Suprapubic skin (tissue), 4 donors: ENCODE measurements at places on chromosomes 11 and 22.

GRCh38 chr11:16028419-16028818, 327.9 kb downstream of the SOX6 start:
- DNase-seq: no peak

DNA sequence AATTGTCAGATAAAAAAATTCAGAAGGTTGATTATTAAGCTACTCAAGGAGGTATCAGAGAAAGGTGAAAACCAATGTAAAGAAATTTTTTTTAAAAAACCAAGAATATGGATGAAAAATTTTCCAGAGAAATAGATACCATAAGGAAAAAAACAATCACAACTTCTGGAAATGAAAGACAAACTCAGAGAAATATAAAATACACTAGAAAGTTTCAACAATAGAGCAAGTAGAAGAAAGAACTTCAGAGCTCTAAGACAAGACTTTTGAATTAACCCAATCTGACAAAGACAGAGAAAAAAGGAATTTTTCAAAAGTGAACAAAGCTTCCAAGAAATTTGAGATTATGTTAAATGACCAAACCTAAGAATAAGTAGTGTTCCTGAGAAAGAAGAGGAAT, 62.9 kb upstream of the TEAD1 start:
- no peak for DNase-seq

DNA sequence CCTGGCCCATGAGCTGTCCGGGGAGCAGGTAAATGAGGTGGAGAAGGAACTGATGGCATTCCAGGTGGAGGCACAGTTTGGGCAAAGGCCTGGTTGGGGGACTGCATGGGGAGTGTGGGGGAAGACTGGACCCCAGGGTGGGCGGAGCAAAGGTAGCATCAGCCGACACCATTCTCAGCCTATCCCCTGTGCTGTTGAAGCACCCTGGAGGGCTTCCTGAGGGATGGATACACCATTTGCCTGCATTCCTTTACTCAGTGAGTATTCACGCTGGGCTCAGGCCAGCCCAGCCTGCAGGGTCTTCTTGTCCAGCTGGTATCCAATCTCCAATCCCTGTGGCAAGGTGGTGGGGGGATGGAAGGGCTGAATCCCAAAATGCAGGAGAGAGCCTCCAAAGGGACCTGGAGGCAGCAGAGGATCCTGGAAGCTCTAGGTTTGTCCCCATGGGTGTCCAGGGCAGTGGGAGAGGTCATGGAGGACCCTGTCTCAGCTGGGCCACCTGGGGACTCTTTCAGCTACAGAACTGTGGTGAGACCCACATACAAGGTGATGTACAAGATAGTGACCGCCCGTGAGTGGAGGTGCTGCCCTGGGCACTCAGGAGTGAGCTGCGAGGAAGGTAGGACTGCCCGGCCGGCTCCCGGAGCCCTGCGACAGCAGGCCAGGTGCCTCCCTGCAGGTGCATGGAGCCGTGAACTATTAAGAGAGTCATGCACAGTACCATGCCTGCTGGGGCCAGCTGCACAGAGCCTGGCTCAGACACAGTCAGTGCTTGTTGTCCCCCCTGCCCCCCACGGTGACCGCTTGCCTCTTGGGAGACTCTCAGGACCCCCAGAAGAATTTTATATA, 9.5 kb downstream of the EMID1 start:
- no peak for DNase-seq

DNA sequence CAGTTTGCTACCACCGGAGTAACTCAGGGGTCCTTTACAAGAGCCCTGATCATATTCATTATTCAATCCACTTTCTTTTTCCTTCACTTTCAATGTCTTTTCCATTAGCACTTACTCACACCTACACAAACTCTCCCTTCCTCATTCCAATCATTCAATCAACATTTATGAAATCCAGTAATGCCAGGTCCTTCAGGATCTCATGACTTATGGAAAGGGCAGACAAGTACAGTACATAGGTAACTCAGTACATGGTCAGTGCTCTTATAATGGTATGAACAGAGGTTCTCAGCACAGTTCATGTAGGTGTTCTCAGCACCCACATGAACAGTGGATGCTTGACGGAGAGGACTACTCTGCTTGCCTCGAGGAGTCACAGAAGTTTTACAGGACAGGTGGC, 106.6 kb downstream of the USP35 start:
- no peak for DNase-seq

DNA sequence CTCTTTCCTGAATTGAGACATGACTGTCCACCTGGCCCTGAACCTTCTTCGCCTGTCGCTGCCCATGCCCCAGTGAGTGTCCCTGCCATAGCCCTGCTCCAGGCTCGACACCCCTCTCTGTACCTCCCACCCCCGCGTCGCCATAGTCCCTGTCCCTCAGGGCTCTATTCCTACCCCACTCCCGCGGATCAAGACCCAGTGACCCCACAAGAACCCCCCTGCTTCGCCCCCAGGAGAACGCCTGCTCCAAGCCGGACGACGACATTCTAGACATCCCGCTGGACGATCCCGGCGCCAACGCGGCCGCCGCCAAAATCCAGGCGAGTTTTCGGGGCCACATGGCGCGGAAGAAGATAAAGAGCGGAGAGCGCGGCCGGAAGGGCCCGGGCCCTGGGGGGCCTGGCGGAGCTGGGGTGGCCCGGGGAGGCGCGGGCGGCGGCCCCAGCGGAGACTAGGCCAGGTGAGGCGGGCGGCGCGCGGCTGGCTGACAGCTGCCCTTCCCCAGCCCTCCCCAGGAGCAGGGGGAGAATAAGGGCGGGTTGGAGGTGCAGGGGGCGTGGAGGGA, 5.6 kb downstream of the NRGN start:
- DNase-seq: no peak

DNA sequence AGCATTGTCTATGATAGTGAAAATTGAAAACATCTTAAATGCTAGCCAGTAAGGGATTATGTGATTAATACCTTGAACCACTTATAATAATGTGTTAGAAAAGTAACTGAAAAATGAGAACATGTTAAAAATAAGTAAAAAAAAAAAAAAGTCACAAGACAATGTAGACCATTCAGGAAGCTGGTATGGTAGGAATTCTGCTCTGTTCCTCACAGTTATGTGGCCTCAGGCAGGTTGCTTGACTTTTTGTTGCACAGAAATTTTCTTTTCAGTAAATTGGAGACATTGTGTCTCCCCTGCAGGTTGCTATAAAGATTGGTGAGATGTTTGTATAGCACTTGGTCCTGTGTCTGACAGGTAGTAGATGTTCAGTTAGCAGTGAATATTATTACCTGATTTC, 17.3 kb upstream of the PLET1 start:
- no peak for DNase-seq

DNA sequence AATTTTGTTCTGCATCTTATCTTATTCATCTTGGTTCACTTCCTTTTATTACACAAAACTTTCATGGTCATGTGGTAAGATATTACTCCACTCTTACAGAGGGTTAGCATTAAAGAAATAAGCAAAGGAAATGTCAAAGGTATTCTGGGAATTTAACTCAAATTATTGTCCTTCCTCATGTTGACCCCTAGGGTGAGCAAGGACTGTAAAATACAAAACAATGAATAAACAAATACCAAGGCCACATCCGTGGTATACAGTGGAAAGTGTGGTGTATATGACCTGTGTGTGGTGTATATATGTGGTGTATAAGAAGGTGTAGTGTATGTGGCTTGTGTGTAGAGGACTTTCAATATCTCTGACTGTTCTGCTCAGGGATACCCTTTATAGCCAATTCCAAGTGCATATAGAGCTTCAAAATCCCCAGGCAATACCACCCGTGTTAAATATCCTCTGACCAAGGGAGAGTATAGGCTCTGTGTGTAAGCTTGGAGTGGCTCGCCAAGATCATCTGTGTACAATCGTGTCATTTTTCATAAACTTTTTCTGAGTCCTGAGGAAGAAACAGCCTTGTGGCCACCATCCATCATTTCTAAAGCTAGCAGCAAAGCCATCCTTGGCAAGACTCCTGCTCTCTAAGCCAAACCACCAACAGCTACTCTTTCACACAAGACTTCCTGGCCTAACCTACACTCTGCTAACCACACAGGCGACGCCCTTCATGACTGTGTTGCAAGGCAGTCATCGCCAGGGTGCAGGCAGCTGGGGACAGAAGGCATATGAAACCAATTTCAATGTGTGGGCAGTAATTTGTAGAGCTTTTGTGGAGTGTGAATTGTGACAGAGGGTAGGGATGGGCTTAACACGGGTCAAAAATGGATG, 548.0 kb downstream of the ETS1 start:
- peak; percentile 65 for DNase-seq
